AG09319 (cell line): ENCODE measurements at places on chromosomes 4 and X.

DNA sequence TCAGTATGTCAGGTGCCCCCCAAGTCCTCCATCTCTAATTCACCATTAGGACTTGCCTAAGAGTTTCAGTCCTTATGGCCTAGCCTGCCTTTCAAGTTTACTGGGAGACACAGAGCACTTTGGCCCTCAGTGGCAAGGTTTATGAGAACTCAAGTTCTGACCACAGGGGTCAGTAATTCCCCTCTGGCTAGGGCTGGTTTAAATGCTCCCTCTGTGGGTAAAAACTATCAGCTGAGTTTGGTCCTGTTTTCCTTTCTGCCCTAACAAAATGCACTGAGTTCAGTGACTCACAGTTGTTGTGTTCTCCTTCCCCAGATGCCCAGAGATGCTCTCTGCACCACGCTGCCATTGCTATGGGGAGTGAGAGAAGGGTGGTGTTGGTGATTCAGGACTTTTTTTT is 163.2 kb downstream of the RELL1 start:
- DNase-seq = no peak

DNA sequence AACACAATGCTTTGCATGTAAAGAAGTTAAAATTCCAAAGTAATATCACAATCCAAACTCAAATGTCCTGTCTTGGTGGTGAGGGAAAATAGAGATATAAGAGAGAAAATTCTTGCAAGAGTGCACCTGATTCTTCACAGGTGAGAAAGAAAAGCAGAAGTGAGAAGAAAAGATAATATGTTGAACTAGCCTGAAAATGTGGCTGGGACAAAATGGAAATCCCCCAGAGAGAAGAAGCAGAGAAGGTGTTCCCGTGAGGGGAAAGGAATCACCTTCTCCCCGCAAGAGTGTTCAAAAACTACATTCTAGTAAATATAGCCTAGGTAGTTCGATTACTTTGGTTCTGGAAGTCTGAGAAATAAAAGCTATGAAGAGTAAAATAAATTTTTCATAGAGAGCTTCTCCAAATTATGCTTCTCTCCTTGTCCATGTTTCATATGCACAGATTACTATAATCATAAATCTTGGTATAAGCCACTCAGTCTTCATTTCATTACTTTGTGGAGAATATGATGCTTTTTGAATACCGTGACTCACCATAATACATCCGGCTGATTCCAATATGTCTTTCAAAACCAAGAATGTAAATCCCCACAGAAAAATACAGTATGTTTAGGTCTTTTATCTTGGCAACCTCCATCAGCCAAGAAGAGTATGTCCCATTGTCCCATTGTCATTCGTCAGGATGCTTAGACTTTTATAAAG is 63.1 kb downstream of the COX18 start:
- no peak for DNase-seq

GRCh38 chrX:136171420-136171819 is 24.1 kb downstream of the FHL1 start:
- DNase-seq = no peak

DNA sequence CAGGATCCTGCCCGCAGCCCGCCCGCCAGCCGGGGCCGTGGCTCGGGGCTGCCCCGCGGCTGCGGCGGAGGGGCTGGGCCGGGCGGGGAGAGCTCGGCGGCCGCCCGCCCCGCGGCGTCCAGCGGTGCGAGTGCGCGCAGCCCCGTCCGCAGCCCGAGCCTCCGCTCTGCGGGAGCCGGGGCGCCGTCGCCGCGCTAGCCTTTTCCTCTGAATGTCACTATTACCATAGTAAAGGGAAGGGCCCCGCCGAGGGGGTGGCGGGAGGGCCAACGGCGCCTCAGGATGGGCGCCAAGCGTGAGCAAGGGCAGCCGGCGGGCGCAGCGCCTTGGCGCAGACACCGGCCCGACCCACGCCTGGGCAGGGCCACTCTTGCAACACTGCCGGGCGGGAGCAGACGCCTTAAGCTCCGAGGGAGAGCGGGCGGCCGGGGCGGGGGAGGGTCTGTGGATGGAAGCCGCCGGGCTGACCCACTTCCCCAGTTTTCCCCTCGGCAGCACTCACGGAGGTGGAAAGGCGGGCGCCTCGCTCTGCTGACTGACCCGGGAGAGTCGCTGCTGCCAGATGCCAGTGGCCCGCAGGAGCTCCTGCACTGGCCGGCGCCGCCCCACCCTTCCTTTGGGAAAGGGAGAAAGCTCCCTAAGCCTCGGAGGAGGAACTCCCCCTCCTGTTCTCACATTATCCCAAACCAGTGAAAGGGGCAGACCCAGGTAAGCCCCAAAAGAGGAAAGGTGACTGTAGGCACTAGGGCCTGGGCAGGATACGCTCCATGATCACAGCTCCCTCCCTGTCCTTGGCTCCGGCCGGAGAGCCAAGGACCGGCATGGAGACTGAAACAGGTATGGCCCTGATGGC is 329.4 kb downstream of the HNRNPD start:
- no peak for DNase-seq

DNA sequence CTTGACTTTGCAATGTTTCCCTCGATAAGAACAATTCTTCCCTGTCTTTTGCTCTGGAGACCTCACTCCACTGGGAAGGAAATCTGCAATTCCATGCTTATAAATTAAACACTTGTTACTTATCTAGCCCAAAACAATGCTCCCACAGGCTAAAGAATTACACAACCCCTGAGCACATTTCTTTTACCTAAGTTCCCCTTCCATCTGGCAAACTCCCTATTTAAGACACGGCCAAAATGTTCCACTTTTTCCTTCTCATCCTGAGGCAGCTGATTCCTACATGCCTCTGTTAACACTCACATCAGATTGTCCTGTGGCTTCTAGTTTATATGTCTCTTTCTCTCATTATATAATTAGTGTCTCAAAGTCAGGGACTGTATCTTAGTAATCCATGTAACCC is 211.7 kb downstream of the COX18 start:
- DNase-seq = no peak

GRCh38 chrX:39850630-39851152 is 247.1 kb downstream of the BCOR start:
- peak; percentile 23 for DNase-seq

DNA sequence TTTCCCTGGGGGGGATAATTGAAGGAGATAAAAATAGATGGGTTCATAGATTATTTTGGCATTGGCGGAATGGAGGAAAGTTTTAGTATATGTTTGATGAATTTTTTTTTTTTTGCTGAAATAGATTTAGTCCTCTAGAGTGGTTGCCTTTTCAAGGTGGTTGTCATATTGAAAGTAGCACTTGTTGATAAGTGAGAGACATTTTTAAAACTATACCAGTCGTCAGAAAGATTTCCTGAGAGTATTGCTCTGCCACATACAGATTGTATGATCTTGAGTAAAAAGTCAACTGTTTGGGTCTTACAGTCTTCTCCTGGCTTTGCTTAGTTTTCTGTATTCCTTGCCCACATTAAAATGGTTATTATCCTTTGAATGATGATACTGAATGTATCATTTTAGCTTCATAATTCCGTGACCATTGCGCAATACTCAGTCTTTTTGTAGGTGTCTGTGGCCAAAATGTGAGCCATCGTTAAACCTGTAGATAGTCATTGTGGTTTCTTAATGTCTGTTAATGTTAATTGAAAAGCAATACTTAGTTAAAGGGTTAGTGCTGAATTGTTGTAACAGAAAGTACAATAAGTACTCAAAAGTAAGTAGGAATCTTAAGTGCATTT is 7.1 kb downstream of the SMARCAD1 start:
- DNase-seq = no peak

GRCh38 chr4:79292008-79292407 is 33.9 kb downstream of the NAA11 start:
- DNase-seq = no peak

GRCh38 chrX:141405853-141406492 is 163.7 kb upstream of the SPANXC start:
- DNase-seq = peak; percentile 8

DNA sequence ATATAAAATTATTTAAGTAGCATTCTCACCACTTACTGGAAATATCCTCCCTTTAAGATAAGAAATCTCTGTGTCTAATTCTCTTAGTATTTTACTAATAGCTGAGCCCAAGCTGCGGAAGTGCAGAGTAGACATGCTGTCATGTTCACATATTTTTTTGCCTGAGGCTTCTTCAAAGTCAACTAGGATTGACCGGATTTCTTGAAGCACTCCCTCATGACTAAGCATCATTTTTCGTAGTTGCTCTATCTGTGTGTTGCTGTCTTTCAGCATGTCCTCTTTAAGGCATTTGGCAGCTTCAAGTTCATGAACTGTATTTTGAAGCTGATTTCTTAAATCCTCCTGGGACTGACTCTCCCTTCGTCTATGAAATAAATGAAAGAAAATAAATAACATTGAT is 36.9 kb downstream of the CCDC158 start:
- DNase-seq = no peak

DNA sequence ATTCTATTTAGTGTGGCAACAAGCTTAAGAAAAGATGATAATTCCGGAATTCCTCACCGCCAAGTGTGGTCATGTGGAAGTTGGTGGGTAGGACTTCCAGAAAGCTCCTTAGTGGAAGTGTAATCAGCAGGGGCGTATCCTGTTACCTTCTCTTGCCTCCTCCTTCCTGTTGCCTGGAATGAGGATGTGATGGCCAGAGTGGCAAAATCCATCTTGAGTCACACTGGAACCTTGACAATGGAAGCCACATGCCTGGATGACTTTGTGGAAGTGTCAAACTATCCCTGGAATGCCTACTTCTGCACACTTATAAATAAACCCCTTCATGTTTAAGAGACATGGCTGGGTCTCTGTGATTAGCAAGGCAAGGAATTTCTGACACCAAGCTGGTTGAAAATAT is 191.0 kb downstream of the PRDM5 start:
- peak; percentile 15 for DNase-seq

- no peak for DNase-seq
Measured at GRCh38 chr4:114658179-114658578, 59.6 kb downstream of the UGT8 start.

- DNase-seq = no peak
Measured at GRCh38 chr4:137454767-137455166, 77.5 kb downstream of the PCDH18 start.

DNA sequence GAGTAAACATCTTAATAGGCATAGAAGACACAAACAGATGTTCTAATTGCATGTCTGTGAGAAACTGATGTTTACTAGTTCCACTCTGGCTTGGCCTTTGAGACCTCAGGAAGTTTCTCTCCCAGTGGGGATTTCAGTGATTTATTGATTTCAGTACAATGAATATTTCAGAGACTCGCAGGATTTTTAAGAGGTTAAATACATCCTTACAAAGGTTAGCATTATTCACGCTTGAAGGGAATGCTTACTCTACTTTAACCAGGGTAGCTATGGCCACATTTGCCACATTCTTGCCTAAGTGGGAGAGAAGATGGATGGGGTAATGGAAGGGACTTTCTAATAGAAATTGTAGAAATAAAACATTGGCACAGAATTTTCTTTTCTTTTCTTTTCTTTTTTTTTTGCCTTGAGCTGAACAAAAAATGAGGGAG is 480.1 kb downstream of the SPRY1 start:
- no peak for DNase-seq

GRCh38 chr4:184807797-184808712 is 17.7 kb downstream of the ACSL1 start:
- DNase-seq = no peak

DNA sequence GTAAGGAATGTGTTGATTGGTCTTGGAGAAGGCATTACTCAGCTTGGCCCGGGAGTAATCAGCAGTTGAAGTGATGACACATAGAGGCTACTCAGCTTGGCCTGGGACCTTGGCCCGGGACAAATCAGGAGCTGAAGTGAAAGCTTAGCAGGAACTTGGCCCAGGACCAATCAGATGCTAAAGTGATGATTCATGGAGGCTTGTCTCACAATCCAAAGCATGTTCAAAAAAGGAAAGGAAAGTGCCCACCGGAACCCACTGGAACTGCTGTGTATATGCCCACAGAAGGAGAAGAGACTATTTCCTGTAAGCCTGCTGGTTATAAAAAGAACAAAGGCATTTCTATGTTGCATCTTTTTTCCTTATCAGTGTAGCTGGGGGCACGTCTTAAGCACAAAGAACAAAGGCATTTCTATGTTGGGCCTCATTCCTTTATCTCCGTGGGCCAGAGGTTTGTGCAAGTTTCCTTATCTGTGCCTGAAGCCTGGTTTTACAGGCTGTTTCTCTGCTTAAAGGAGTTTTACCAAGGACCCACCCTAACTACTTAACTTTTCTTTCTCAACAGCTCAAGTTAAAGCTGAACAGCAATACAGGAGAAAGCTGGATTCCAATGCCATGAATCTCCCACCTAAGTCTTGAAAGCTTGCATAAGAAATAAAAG is 1176.7 kb downstream of the NLGN4X start:
- peak; percentile 1 for DNase-seq

DNA sequence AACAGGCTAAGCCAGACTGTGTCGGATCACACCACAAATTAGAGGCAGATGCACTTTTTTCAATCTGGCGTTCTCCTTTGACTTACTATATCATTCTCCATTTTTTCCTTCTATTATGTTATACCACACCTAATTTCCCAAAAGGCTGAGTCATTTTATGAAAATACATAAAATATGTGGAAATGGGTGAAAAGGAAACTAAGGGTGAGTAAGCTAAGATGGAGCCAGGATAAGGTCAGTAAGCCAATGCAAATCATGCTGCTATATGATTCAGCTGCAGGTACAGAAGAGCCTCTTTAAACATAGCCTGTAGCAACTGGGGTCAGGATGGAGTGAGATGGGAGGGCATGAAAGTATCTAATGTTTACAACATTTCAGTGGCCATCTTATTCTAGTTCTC is 94.0 kb upstream of the TEX13A start:
- no peak for DNase-seq
